ENCODE measurements at places on chromosomes 11 and 22.

GRCh38 chr11:19436932-19437331 is 196.2 kb upstream of the E2F8 start:
- DNase-seq = no peak

DNA sequence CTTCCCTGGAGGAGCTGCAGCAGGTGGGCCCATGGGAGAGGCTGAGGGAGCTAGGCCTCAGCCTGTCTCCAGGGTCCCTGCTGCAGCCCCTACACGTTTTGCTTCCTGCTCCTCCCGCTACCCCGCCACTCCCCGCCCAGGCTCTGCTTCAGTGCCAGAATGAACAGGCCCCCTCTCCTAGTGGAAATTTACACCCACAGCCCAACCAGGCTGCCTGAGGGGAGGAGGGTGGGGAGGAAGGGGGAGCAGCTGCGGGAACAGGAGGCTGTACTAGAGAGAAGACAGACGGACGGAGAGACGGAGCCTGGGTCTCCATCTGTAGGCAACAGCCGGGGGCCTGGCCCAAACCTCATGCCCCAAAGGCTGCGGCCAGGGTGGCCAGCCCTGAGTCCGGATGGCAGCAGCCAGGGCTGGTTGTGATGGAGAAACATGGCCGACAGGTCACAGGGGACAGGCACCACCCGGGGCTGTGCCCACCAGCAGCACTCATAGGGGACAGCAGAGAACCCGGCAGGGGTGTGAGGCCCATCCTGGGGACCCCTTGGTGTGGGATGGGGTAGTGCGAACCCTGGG is 20.6 kb downstream of the FLRT1 start:
- no peak for DNase-seq

DNA sequence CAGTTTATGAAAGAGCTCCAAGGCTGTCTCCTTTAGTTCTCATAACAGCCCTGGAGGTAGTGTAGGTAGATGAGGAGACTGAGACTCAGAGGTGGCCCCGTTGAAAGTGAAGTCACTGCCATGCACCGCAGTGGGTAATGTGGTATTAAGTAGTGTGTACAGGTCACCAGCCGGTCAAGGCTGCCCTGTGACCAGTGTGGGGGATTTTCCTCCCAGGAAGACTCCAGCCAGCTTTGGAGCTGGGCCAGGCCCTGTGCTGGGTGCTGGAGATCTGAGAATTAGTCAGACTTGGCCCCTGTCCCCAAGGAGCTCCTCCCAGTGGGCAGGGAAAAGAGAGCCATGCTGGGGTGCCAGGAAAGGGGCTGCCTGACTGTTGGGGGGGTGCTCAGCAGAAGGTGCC is 5.3 kb downstream of the OMP start:
- DNase-seq = peak; percentile 69

DNA sequence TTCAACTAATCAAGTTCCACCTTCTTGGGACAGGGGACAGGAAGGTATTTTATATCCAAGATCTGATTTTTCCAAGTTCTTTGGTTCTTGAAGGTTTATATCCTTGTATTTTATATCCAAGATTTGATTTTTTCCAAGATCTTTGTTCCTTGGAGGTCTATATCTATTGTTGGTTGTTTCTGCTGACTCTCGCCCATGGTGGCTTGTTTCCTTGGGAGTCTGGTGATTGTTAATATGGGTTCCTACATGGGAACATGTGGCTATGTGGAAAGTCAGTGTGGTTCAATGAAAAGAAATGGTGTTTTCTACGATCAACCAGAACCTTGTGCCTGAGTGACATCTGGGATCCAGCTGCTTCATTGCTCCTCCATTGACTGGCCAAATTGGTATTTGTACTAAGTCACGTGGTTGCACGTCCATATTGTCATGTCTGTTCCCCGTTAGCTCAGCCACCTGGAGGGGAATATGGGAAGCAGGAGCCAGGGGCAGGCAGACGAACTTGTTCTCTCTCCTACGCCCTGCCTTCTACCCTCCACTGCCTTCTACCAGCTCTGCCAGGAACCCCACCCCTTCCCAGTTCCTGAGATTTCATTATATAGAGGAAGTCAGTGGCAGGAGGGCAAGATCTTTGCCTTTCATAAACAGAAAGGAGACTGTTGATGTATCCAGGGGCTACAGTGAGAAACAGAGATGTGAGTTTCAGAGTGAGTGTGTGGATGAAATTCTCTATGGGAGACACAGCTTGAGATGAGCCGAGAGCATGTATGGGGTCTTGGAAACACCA is 11.1 kb upstream of the CSF2RB start:
- no peak for DNase-seq

- DNase-seq = no peak
Measured at GRCh38 chr22:28930357-28931007, 47.1 kb downstream of the ZNRF3 start.

DNA sequence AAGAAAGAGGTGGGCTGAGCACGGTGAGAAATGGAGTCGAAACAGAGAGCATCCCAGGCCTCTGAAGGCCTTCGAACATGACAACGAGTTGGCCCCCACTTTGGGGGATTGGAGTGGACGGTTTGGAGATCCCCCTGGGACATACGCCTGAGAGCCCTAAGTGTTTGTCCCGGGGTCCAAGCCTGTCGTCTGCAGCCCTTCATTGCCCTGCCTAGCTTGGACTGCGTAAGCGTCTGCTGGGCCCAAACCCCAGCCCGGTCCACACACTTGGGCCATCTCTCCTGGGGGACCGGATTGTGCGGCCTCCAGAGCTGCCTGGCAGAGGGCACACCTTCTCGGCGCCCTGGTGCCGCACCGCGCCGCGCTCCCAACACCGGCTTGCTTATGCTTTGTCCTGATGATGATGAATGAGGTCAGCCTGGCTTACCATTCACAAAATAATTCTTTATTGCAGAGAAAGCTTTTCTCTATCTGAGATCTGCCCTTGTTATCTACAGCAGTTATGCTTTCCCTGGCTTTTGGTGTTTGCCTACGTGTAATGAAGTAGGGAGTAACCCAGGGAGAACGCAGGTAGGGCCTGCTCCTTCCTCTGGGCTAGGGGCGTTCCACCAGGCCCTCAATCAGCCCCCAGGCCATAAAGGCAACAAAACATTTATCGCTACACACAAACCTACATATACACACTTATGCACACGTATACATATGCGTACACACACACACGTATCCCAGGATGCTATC is 85.9 kb upstream of the PPARA start:
- peak; percentile 6 for DNase-seq

- DNase-seq = peak; percentile 4
Measured at GRCh38 chr11:2507212-2507901, 62.5 kb downstream of the KCNQ1 start.

GRCh38 chr11:131584785-131585592 is 214.6 kb downstream of the NTM start:
- DNase-seq = no peak

DNA sequence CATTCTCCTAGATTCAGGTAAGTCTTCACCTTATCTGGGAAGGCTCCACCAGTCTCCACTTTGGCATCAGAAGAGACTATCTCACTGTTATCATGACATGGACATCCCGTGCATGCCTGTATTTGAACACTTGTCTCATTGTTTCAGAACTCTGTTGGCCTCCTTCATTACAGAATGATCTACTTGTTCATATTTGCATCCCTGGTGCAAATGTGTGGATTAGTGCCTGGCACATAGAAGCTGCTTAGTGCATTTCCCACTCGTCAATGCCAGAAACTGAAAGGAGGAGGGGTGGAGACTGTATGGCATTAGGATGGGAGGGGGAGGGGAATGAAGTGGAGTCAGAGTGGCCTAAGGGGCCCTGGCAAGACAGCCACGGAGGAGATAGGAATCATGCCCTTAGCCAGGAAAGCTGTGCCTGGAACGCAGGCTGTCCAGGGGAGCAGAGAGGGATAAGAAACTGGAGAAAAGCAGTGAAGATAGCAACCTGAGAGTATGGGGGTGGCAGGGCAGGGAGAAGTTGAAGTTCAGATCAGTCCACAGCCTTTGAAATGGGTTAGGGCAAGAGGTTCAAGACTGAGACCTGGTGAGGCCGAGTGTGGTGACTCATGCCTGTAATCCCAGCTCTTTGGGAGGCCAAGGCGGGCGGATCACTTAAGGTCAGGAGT is 53.8 kb upstream of the CAPRIN1 start:
- no peak for DNase-seq

DNA sequence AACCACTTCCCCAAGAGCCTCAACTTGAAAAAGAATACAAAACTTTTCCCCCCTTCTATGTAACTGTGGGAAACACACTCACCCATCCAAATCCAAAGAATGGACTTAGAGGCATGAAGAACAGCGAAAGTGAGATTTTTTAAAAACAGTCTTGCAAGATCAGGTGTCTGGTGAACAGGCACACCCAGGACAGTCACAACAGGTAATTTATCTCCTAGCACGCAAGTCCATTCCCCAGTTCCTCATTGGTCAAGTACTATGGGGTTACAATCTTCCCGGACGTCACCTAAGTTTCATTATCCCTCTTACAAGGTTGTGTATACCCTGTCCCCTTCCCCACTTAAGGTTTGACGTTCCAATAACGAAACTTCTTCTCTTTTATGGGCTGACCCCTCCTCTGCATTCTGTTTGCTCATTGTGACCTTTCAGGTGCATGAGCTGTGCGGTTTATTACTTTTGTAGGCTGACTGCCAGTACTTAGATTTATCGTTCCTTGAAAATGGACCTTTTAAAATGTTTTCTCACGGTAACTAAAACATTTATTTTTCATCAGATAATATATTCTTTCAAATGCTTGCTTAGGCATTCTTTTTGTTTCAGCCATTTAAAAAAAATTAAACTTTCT is 1401.9 kb downstream of the FAM181B start:
- DNase-seq = no peak

DNA sequence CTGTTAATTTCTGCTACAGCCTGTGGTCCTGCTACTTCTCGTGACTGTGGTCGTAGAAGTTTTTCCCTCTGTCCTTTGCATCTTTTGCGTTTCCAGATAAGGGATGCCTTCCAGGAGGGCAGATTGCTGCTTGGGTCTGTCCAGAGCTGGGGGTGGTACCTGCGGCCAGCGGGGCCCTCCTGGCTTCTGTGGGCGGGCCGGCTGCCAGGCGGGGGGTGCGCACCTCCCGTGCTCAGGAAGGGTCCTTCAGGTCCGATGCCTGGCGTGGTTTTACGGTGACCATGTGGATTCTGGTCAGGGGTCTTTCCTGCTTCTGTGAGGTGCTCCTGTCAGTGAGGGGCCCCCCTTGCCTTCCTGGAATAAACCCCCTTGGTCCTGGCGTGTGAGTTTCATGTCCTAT is 84.8 kb downstream of the KCNQ1 start:
- peak; percentile 6 for DNase-seq

DNA sequence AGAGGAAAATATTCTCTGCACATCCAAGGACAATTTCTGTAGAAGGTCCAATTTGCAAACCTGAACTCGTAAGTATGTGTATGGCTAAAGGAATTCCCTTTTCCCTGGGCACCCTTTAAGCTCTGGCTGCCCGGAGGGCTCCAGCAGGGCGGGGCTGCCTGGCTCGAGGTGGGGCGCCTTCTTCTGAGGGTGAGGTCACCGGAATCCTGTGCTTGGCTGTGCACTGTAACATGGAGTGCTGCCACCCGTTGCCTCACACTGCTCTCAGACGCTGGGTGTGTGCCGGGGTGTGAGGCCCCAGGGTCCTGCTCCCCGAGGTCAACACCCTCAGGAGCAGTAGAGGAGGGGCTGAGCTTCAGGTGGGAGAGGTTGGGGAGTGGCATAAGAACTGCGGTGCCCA is 61.5 kb downstream of the SYN3 start:
- peak; percentile 10 for DNase-seq

GRCh38 chr22:36454916-36455570 is 26.4 kb downstream of the TXN2 start:
- peak; percentile 98 for DNase-seq

- DNase-seq = no peak
Measured at GRCh38 chr11:73140213-73141030, 1.7 kb downstream of the FCHSD2 start.

DNA sequence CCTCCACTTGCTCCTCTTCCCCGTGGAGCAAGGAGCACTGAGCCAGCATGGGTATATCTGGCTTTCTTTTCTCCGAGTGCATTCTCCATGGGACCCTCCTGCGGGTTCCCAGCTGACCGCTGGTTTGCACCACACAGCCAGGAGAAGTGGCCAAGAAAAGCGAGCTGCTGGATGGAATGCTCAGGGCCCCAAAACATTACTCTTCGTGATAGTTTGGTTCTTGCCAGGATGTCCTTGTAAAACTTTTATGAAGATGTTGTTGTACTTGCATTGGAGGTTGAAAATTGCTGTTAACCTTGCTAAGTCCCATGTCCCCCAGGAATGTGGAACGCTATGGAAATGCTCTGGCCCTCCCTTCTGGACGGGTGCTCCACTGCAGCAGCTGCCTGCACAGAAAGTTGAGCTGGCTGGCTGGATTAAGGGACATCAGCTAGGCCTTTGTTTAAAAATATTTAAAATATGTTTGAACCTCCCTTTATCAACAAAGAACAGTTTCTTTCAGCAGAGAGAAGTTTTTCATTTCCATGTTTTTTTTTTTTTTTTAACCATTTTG is 68.7 kb downstream of the ZNRF3 start:
- peak; percentile 17 for DNase-seq

DNA sequence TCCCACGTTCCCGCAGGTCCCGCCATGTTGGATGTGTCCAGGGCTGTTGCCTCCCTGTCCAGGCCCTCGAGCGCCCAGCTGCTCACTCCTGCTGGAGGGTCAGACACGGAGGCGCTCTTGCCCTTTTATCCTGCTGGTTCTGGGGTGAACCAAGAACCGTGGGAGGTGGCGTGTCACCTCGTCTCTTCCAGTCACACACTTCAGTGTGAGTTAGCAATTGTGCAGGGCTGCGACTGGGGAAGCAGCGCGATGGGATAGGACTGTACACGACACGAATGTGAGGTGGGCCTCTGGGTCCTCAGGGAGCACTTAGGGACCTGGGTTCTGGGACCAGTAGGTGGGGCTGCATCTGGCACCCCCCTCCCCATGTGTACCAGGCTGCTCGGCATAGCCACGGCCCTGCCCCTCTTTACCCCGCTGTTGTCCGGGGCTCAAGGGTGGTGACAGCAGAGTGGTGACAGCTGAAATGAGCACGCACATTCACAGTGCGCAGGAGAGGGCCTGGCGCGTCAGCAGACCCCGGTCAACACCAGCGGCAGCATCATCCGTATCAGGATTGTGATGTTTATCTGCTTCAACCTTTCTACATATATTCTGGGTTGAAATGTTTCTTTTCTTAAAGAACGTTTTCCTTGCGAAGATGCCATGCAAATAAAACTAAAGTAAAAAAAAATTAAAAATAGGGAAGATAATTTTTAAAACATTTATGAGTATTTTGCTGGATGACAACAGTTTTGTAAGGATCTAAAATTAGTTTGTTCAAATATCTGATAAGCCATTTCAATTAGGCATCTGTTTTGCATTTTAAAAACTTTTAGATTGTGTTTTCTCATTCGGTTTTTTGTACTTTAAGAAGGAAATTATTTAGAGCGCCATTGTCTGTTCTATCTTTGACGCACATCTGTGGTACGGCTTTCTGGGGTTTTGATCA is 210.7 kb downstream of the TBC1D22A start:
- DNase-seq = no peak
